ENCODE measurements at places on chromosomes 2 and 18.

DNA sequence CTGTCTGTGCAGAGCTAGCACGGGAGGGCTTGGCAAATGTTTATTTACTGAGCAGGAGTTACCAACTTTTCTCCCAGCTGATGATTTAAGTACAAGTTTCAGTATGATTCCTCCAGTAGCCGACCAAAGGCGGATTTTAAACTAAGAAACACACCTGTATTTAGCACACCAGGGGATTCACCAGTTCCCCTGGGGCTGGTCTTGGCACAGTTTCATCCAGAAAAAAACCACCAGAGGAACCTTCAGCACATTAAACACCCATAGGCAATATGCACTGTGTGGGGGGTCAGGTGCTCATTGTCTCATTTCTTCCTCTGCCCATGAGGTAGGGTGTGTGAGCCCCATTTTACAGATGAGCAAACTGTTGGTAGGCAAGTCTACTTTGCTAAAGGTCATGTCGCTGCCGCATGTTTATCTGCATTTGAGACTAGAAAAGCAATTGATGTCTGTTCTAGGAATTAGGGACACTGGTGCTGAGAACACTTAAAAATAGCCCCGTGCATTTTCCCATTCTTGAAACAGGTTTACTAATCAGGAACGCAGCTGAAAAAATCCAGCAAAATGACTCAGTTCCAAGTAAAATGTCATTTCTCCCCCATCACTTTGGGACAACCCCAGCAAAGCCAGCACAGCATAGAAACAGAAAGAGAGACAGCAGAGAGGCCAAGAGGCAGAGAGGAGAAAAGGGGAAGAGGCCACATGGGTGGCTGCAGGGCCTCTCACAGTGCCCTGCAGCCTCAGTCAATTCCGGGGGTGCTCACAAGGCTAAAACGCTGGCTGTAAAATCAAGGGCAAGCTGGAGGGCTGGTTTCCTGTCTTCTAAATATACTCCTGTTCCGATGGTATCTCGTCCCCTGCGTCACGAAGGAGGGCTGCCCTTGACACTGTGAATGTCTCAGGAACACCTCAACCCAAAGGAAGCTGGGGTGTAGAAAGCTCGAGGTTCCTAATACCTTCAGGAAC lies 166.8 kb upstream of the ID2 start:
- no peak for DNase-seq

- no peak for DNase-seq
Observed at GRCh38 chr2:86622519-86623042, 1.1 kb downstream of the RNF103 start.

DNA sequence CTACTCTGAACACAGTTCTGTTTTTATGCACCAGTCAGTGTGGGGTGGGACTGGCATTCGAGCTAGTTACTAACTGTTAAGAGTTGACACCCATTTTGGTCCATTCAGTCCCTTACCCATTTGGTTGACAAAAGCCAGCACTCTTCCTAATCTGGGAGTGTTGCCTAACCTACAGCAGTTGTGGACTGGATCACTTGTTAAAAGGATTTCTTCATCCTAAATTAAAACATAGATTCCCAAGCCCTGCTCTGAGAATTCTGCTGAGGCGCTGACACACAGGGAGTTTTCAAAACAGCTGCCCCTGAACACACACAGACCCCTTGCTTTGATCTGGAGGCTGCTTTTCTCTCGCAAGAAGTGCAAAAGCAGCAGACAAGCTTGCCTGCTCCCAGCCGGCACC lies 6.4 kb downstream of the TIMM21 start:
- DNase-seq: no peak

GRCh38 chr2:80365762-80366161 lies 61.2 kb upstream of the LRRTM1 start:
- DNase-seq: peak; percentile 12

DNA sequence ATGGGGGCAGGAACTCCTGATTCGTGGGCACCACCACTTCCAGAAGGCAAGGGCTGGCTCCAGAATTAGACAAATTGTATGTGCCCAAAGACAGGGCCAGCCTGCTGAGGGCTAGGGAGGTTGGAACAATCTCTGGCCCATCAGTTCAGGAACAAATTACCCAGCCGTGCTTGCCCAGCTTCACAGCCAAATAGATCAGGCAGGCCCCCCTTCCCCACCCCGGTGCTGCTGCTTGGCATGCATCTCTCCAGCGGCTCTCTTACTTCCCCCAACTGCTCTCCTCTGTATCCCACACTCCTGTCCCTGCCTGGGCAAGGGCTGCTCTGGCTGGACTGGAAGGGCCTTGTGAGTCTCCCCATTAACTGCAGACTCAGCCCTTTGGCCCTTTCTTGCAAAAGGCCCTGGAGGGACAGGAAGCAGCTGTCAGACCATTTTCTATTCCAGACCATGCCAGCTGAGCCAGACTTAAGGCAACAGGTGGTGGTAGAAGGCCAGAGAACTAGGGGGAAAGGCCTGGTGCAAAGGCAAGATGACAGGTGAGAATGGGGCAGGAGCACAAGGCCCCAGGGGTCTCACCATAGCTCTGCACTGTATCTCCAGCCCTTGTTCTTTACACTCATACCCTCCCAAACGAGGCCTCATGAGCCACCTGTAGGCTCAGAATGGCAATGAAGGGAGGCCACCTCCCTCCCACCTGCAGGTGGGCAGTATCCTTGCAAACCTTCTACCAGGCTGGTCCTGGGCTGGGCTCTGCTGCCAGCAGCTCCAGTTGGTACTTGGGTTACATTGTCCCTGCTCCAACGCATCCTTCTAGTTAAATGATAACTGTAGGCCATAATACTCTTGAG lies 30.7 kb upstream of the ACAA2 start:
- no peak for DNase-seq

DNA sequence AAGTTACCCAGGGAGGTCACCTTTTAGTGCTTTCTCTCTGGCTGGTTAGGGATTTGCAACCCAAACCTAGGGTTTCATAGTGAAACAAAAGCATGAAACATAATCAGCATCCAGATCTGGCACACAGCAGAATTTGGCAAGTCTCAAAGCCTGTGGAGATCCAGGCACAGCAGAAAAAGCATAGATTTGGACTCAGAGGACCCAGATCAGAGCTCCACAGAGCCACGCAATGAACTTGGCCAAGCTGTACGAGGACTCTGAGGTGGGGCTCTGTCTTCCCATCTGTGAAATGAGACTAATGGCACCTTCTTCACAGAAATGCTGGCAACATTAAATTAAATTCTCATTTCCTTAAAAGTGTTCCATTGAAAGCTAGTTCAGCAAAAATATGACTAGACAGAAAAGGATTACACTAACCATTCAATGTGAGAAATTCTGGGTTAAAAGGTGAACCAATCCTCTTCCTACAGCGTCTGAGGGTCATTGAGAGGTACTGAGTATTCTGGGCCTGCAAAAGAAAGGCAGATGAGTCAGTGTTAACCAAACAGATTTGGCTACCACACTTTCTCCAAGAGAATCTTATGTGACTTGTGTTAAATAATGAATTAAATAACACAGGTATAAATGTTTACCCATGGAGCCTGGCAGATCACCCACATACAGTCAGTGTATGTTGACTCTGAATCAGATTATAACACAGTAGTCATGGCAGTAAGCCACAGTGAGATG lies 266.3 kb downstream of the MREG start:
- no peak for DNase-seq

GRCh38 chr2:172323256-172323655 lies 104.1 kb upstream of the ITGA6 start:
- DNase-seq: no peak

GRCh38 chr2:30336978-30337841 lies 105.9 kb downstream of the LBH start:
- no peak for DNase-seq

DNA sequence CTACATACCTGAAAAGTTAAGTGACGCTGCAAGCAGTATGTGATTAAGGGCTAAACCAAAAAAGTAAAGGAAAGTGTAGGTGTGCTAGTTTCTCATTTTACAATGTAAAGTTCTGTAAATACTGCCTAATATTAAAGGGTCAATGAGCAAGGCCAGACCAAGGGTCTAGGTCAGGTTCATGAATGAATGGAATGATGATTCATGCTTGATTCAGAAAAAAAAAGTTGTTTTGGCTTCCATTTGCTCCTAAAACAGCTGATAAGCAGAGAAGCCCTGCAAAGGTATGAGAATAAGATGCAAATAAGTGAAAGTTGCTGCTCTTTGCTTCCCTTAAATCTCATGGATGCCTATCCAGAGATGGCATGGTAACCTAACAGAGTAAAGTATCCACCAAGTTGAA lies 61.3 kb downstream of the PTRHD1 start:
- DNase-seq: no peak
